ENCODE measurements at places on chromosomes 1 and 21.

GRCh38 chr1:189774721-189775287, 702.9 kb downstream of the BRINP3 start:
- DNase-seq, result no peak

GRCh38 chr1:150257624-150258585, at the start of gene CA14:
CA14 (plus strand) TSS chr1:150257774; CDS start chr1:150258129, 355 bp downstream.
- DNase-seq, result no peak

DNA sequence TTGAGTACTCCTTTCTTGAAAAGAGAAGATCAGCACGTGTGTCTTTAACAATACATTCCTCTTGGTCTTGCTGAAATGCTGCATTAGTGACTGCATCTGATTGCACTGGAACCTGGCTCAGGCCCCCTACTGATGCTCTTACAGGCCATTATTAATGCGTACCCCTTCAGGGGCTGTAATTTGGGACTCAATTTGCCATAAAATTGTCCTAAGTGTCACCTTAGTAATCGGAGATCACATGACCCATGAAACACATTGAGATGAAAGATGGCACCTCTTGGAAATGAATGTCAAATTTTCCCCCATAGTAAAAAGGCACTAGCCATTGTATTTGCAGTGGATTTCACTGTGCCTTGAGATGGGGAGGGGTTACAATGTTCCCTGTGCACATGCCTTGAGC, 563.3 kb downstream of the KIF26B start:
- DNase-seq, result no peak

DNA sequence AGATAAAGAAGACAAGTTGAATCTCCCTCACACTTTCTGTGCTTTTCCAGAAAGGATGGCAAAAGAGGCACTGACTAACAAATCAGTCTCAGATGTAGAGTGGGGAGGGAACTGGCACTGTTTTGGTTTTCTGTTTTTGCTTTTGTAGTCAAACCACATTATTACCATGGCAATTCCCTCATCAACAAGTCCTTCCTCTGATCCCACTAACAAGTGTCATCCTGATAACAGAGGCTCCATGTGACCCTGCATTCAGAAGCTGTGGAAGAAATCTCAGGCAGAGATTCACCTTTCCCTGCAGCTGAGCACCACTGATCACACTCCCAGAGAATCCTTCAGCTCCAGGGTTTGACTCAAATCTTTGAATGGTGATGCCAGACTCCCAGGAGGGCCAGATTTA, 203.4 kb downstream of the TNR start:
- DNase-seq, result no peak

- DNase-seq, result peak; percentile 39
Measured at GRCh38 chr1:234214129-234214910, 158.9 kb upstream of the COA6 start.
